ENCODE measurements at places on chromosomes 13 and 19. TPM values are rescaled to one million over a fixed set of nuclear protein-coding genes. Genes with fewer than 3 reads are reported as not detected.

Gene ZNF229
- total RNA-seq: not detected

Gene FFAR2
- not detected for total RNA-seq

Gene SYCN
- not detected for total RNA-seq

Gene PLEKHF1
- total RNA-seq: 9.2 TPM

Gene MBD3L2B
- not detected for total RNA-seq

Gene SHISA2
- not detected for total RNA-seq

Gene NUDT19
- total RNA-seq: 28.8 TPM

Gene NLRP11
- 4.9 TPM for total RNA-seq
